A172 (cell line): ENCODE measurements at places on chromosomes 7 and 10. TPM values are rescaled to one million over a fixed set of nuclear protein-coding genes. Genes with fewer than 3 reads are reported as not detected.
A peak's percentile ranks its signal among the peaks of the same experiment; 100 is the strongest.

DNA sequence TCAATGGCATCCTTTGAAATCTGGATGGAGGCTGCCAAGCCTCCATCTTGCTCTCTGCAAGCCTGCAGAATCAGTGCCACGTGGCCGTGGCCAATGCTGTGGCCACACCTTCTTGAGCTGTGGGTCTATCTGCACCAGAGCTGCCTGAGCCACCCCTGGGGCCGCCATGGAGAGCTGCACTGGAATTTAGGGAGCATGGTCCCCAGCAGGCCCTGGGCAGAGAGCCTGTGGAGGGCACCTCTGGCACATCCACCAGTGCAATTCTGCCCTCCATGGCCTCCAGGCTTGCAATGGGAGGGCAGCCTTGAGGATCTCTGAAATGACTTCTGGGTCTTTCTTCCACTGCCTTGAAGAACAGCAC is 55.6 kb upstream of the NKX6-2 start:
- no peak for DNase-seq

The LRRC18 gene
- not detected in 2 replicates for total RNA-seq

DNA sequence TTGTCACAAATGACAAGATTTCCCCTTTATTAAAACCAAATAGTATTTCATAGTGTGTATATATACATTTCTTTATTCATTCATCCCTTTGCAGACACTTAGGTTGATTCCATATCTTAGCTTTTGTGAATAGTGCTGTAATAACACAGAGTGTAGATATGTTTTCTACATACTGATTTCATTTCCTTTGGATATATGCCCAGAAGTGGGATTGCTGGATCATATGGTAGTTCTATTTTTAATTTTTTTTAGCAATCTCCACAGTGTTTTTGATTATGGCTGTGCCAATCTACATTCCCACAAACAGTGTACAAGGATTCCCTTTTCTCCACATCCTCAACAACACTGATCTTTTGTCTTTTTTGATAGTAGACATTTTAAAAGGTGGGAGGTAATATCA is 46.4 kb downstream of the CSTF2T start:
- DNase-seq: no peak

GRCh38 chr7:116966601-116967000 is 13.3 kb downstream of the ST7 start:
- DNase-seq: no peak

- peak; percentile 49 for DNase-seq
Measured at GRCh38 chr7:18590744-18591340, 95.3 kb downstream of the HDAC9 start.

DNA sequence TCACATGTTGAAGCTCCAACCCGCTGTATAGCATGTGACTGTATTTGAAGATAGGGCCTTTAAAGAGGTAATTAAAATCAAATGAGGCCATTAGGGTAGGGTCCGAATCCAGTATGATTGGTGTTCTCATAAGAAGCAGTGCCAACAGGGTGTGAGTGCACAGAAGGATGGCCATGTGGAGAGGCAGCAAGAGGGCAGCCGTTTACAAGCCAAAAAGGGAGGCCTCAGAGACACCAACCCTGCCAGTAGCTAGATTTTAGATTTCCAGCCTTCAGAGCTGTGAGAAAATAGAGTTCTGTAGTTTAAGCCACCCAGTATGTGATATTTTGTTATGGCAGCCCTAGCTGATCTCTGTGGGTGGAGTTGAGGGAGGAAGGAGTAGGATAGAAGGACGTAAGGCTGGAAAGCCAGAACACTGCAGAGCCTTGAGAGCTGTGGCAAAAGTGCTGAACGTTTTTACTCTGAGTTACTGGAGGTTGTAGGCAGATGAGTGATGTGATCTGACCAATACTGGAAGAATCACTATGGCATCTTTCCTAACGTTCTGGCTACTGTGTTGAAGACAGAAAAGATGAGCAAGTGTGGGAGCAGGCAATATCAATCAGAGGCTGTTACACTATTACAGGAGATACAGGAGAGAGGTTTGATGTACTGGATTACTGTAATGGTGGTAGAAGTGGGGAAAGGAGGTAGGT is 334.9 kb downstream of the ELMO1 start:
- DNase-seq: no peak

The TET1 gene
- total RNA-seq: 3.5 and 3.8 TPM in 2 replicates

- no peak for DNase-seq
Measured at GRCh38 chr10:107847620-107848019, 683.1 kb upstream of the SORCS1 start.

The BICC1 gene
- 1.3 and 2.3 TPM in 2 replicates for total RNA-seq

The ATXN7L1 gene
- 1.6 and 10.2 TPM in 2 replicates for total RNA-seq

The SOSTDC1 gene
- not detected in 2 replicates for total RNA-seq
